ENCODE measurements at places on chromosomes 11 and 22. TPM values are rescaled to one million over a fixed set of nuclear protein-coding genes. Genes with fewer than 3 reads are reported as not detected.

DNA sequence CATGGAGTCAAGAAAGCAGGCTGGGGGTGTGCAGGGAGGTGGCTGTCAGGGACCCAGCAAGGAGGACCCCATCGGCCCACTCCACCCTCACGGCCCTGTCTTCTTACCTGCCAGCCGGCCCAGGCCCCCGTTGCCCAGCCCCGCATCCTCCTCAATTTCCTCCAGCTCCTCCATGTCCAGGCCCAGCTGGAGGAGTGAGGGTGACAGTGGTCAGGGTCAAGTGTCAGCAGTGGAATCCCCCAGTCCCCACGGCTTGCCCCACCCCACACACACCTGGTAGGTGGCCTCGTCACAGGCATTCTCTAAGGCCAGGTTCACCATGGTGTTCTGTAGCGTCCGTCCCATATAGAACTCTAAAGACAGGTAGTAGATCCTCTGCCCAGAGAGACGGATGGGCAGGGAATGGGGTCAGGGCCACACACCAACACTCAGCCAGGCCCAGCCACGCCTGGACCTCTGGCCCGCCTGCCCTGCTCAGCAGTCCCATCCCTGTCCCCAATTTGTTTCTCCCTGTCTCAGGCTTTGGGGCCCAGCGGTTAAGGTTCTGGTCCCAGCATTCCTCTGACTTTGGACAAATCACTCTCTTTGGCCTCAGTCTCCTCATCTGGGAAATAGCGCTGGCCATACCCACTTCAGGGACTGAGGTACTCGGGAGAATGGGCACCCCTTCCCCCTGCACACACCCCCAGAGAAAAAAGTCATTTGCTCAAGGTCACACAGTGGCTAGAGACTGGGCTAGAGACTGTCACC lies 1.3 kb downstream of the PYGM start:
- H3K4me1 ChIP-seq: peaks cover 56% of the 10 kb centered on the region
- H3K27ac ChIP-seq: no peak overlapping the region
- no peak for DNase-seq
- no peaks in the 10 kb centered on the region for H3K36me3 ChIP-seq
- no peak overlapping the region for H3K4me3 ChIP-seq

- H3K36me3 ChIP-seq: peaks cover 4% of the 10 kb centered on the region
- peaks cover 4% of the 10 kb centered on the region for H3K27me3 ChIP-seq
- no peak overlapping the region for H3K27ac ChIP-seq
- H3K4me1 ChIP-seq: no peaks in the 10 kb centered on the region
- no peak for DNase-seq
Observed at GRCh38 chr11:1150116-1150515, 7.6 kb upstream of the MUC5AC start.

GRCh38 chr11:133156986-133157745 lies 375.1 kb downstream of the OPCML start:
- H3K36me3 ChIP-seq: no peaks in the 10 kb centered on the region
- no peak overlapping the region for H3K27ac ChIP-seq
- no peaks in the 10 kb centered on the region for H3K27me3 ChIP-seq
- DNase-seq: peak; percentile 62

- no peaks in the 10 kb centered on the region for H3K36me3 ChIP-seq
- H3K27me3 ChIP-seq: peaks cover 2% of the 10 kb centered on the region
- DNase-seq: no peak
Observed at GRCh38 chr22:24736526-24737053, 37.9 kb downstream of the PIWIL3 start.

ISX gene
- total RNA-seq: not detected

GRCh38 chr22:26692215-26692614 lies 34.8 kb downstream of the MIAT start:
- peaks cover 27% of the 10 kb centered on the region for H3K4me1 ChIP-seq
- DNase-seq: no peak
- H3K36me3 ChIP-seq: peaks cover 9% of the 10 kb centered on the region
- no peak overlapping the region for H3K27ac ChIP-seq
- H3K4me3 ChIP-seq: no peak overlapping the region
- peaks cover 17% of the 10 kb centered on the region for H3K27me3 ChIP-seq

DNA sequence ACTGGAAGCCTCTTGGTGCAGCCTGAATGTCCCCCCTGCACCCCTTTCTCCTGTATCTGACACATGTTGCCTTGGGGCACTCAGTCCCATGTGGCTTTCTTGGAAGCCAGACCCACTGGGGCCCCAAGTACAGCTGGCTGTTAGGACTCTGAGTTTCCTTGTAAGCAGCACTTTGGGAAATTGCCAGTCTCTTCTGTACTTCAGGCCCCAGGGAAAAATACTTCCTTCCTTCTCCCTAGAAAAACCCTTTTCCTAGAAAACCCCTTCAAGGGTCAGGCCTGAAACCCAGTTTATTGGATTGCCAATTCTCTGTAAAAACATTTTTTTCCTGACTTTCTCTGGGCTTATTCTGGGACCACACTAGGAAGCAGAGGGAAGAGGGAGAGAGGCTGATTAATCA lies 360.3 kb downstream of the TENM4 start:
- no peak for DNase-seq
- H3K27me3 ChIP-seq: no peaks in the 10 kb centered on the region
- no peak overlapping the region for H3K4me3 ChIP-seq

RIMBP3C gene
- not detected for total RNA-seq

DNA sequence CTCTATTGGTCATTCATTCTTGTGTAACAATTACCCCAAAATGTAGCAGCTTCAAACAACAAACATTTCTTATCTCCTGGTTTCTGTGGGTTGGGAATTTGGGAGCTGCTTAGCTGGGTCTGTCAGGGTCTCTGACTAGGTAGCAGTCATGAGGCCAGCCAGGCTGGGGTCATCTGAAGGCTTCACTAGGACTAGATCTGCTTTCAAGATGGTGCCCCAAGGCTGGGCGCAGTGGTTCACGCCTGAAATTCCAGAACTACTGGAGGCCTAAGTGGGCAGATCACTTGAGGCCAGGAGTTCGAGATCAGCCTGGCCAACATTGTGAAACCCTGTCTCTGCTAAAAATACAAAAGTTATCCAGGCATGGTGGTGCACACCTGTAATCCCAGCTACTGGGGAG lies 13.1 kb upstream of the SPDYC start:
- H3K36me3 ChIP-seq: no peaks in the 10 kb centered on the region
- H3K4me3 ChIP-seq: no peak overlapping the region
- H3K27me3 ChIP-seq: peaks cover 23% of the 10 kb centered on the region
- no peak overlapping the region for H3K27ac ChIP-seq
- DNase-seq: no peak

Data from WTC11 (cell line).